ENCODE measurements at places on chromosomes 6 and 20. TPM values are rescaled to one million over a fixed set of nuclear protein-coding genes. Genes with fewer than 3 reads are reported as not detected.

DNA sequence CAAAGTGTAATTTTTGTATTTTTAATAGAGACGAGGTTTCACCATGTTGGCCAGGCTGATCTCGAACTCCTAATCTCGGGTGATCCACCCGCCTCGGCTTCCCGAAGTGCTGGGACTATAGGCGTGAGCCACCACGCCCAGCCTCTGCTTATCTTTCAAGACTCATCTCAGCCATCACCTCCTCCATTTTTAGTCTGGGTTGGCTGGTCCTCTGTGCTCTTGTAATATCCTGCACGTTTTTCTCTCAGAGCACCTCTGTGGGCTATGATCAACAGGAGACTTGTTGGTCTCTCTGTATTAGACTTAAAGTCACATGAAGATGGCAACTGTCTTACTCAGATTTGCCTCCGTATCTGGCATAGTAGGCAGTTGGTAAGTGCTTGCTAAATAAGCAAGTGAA, 7.6 kb downstream of the NOTCH4 start:
- DNase-seq, result no peak

- DNase-seq, result no peak
Measured at GRCh38 chr6:79280756-79281155, 46.3 kb upstream of the HMGN3 start.

DNA sequence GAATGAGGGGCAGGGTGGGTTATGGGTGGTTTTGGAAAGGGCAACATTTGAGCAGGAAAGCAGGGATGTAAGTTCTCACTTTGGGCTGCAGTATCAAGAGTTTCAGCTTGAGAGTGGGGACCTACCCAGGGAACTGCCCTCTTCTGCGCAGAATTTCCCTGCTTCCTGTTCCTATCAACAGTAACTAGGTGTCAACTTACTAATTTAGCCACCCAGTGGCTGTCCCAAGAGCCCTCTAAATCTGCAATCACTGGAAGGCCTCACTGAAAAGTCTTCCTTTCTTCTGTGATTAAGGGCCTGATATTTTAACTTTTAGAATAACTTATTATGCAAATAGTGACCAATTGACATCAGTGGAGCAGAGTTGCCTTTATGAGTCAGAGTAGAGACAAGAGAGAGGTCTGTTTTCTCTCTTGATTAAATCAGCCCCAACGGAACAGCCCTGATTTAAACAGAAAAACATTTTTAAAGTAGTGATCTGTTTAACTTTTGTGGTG, 118.2 kb upstream of the RIPOR2 start:
- DNase-seq, result peak; percentile 63

DNA sequence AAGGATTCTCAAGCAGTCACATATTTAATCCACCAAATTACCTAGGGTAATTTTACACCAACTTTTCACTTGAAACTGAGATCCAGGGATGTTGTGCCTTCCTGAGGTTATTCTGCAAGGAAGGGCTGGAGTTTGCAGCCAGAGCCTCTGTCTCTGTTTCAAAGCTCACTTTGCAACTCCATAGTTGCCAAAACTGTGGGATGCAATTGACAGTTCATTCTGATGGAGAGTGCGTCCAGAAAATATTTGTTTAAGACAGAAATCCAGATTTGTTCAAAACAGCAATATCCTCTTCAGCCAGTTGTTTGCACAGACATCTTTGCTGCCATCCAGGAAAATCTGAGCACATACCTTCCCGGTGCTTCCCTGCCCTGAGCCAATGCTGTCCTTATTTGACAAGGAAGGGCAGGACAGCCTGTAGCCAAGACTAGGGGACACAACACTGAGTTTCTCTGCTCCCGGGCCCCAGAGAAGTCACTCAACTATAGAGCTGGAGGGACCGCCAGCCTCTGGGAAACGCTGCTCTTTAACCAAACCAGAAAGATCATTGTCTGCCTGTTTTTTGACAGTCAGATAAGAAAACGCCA, 297.4 kb downstream of the HIVEP2 start:
- DNase-seq, result no peak

GRCh38 chr20:45407067-45407745, 883 bp upstream of the DBNDD2 start:
- DNase-seq, result no peak

DNA sequence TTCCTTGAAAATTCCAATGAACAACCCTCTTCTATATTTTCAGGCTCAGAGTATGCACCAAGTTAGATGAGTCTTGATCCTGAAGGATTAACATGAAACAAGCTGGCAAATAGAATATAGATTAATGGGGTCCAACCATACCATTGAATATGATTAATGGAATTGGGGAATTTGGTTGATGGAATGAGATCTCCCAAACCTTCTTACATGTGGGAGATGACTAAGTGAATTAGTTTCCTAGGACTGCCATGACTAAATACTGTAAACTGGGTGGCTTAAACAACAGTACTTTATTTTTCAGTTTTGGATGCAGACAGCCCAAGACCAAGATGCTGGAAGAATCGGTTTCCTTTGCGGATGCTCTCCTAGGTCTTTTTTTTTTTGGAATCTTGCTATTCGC, 347.0 kb downstream of the QKI start:
- no peak for DNase-seq

DNA sequence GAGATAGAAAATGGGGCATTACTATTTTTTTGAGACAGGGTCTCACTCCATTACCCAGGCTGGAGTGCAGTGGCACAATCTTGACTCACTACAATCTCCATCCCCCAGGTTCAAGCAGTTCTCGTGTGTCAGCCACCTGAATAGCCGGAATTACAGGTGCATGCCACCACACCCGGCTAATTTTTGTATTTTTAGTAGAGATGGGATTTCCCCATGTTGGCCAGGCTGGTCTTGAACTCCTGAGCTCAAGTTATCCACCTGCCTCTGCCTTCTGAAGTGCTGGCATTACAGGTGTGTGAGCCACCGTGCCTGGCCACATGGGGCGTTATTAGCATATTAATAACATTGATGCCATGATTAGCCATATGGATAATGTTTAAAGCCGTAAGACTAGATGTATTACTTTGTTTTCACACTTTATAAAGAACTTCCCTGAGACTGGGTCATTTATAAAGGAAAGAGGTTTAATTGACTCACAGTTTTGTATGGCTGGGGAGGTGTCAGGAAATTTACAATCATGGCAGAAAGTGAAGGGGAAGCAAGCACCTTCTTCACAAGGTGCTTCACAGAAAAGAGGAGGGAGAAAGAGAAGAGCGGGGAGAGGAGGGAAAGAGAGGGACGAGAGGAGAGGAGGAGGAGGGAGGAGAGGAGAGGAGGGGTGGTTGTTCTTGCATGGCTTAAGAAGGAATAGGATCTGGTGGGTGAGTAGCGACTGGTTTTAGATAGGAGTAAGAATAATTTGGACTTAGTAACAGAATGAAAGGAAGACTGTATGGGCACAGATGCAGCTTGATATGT, 51.9 kb downstream of the MYO6 start:
- no peak for DNase-seq

- no peak for DNase-seq
Measured at GRCh38 chr6:99093456-99094190, 145.9 kb upstream of the FBXL4 start.

DNA sequence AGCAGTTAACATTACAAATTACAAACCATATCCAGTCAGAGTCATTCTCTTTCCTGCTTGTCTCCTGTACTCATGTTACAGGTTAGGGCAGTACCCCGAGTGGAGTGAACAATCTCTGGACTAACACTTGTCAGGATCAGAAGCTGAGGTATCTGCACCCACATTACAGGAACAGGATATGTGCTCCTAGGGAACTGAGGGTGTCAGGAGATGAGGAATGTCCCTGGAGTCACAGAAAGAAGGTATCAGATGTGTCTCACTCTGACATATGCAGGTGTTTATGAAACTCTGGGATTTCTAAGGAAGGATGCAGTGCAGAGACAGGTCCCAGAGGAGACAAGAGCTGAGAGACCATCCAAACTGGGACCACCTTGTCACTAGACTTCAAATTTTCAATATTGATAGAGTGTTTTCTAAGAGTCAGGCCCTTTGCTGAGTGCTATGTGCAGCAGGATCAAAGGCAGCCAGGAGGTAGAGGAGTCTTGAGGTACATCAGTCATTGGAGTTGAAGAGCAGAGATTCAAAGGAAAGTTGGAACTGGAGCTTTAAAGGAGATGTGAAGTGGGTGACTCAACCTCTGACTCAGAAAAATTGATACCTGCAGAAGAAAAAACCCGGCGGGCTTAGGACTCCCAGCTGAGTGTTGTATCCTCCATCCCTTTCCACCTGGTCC, 12.6 kb downstream of the HLA-DPB1 start:
- DNase-seq, result no peak

The PFDN4 gene
- total RNA-seq, result 200 TPM

The SLC39A7 gene
- total RNA-seq, result 77.2 TPM

The POU5F1 gene
- 0.36 TPM for total RNA-seq

The SLC17A1 gene
- not detected for total RNA-seq

Data from RPMI7951 (cell line).